Psoas muscle (tissue), 8 donors: ENCODE measurements at places on chromosomes 12 and 14. TPM values are rescaled to one million over a fixed set of nuclear protein-coding genes. Genes with fewer than 3 reads are reported as not detected.

MAP3K9 gene
- 2.1 TPM for total RNA-seq

SLC24A4 gene
- total RNA-seq: 0.34 TPM

PLEKHG7 gene
- total RNA-seq: not detected

GPR132 gene
- total RNA-seq: 0.47 TPM

AQP6 gene
- not detected for total RNA-seq

KCNH3 gene
- total RNA-seq: not detected

GRCh38 chr12:39990122-39991101 is 115.5 kb downstream of the SLC2A13 start:
- DNase-seq: peak; percentile 55

DNA sequence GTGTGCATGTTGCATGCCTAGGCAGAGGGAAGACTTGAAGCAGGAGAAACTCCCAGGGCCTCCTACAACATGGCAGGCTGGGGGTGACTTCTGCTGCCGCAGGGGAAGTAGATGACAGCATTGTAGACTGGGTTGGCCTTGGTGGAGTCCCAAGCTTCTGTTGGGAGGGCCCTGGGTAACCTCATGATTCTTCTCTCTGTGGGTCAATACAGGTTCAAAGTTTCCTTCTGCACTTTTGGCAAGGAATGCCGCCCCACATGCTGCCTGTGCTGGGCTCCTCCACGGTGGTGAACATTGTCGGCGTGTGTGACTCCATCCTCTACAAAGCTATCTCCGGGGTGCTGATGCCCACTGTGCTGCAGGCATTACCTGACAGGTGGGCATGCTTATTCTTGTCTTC is 78.4 kb upstream of the RIC8B start:
- no peak for DNase-seq

GRCh38 chr14:70788898-70789297 is 20.4 kb downstream of the MAP3K9 start:
- DNase-seq: no peak

- DNase-seq: no peak
These were observed 331.6 kb downstream of the PCNX1 start for GRCh38 chr14:71238835-71239234.

GRCh38 chr12:78392918-78393317 is 471.7 kb upstream of the SYT1 start:
- DNase-seq: no peak

DNA sequence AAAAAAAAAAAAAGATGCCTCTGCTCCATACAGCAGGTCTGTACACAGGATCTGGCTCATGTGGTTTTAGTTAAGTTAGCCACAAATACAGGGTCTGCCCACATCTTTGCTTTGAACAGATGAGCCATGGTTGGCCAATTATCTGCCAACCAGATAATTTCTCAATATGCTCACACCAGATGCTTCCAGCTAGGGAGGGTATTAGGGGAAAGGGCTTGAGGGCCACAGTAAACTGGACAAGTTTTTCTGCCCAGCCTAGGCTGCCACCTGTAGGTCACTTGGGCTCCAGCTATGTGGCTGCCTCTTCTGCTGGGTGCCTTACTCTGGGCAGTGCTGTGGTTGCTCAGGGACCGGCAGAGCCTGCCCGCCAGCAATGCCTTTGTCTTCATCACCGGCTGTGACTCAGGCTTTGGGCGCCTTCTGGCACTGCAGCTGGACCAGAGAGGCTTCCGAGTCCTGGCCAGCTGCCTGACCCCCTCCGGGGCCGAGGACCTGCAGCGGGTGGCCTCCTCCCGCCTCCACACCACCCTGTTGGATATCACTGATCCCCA is 776 bp downstream of the RDH5 start:
- peak; percentile 96 for DNase-seq

- no peak for DNase-seq
These were observed 12.7 kb downstream of the MYO1A start for GRCh38 chr12:57037264-57037663.

- no peak for DNase-seq
These were observed 118.7 kb upstream of the LRIG3 start for GRCh38 chr12:59039005-59039404.

DNA sequence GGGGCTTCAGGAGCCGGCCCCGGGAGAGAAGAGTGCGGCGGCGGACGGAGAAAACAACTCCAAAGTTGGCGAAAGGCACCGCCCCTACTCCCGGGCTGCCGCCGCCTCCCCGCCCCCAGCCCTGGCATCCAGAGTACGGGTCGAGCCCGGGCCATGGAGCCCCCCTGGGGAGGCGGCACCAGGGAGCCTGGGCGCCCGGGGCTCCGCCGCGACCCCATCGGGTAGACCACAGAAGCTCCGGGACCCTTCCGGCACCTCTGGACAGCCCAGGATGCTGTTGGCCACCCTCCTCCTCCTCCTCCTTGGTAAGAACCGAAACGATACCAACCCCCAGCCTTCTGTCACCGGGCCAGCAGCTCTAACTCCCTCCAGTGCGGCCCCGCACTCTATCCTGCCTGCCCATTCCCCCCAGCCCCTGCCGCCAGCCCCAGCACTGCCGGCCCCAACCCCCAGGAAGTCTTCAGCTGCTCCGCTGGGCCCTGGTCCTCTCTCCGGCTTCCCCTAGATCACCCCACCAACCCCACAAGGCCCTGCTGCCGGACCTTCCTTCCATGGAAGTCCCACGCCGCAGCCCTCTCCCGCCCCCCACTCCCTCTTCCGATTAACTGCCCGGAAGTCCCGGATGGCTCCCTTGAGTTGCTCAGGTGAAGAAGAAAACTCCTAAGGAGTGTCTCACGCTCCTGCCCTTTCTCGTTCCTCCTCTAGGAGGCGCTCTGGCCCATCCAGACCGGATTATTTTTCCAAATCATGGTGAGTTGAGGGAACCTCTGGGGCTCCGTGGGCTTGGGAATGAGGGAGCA is 693 bp downstream of the LRP10 start:
- peak; percentile 78 for DNase-seq

DNA sequence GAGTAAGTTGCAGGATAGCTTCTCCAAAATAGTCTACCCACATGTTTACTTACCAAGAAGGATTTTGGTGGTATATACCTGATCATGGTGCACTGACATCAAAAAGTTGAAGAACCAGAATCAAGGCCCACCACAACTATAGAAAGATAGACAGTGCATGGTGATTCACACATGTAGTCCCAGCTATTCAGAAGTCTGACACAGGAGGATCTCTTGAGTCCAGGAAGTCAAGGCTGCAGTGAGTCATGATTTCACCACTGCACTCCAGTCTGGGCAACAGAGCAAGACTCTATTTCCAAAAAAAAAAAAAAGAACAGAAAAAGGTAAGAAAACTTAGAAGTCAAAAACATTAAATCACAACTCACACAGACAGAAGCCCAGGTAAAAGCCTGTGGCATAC is 422.2 kb upstream of the FOXG1 start:
- no peak for DNase-seq

- DNase-seq: no peak
These were observed 2.3 kb upstream of the ZNF384 start for GRCh38 chr12:6691473-6691872.

DNA sequence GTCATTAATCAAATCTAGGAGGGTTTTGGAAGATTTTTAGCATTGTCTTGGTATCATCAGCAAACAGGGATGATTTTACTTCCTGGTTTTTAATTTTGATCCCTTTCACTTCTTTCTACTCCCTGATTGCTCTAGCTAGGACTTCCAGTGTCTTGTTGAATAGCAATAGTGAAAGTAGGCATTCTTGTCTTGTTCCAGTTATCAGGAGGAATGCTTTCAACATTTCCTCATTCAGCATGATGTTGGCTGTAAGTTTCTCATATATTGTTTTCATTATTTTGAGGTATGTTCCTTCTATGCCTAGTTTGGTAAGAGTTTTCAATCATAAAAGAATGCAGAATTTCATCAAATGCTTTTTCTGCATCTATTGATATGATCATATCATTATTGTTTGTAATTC is 244.2 kb upstream of the CLEC14A start:
- no peak for DNase-seq

DNA sequence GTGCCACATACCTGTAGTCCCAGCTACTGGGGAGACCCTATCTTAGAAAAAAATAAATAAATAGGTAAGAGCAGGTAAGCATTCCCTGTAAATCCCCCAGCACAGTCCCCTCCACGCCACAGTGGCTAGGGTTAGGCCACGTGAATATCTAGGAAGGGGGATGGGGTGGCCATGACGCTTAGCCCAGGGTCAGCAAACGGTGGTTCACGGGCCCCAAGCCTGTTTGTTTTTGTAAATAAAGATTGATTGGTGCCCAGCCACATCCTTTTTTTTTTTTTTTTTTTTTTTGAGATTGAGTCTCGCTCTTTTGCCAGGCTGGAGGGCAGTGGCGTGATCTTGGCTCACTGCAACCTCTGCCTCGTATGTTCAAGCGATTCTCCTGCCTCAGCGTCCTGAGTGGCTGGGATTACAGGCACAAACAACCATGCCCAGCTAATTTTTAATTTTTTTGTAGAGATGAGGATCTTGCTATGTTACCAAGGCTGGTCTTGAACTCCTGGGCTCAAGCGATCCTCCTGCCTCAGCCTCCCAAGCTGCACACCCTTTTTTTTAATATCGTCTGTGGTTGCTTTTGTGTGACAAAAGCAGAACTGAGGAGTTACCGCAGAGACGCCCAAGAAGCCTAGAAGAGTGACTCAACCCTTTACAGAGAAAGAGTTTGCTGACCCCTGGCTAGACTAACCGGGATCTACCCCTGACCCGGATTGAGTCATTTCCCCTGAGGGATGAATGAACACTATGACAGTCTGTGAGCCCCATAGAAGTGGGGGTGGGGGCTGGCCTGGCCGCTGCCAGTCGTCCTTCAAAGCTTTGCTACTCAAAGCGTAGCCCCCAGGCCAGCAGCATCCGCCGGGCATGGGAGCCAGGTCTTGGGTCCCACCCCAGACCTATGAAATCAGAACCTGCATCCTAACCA is 113.7 kb upstream of the NCOR2 start:
- peak; percentile 80 for DNase-seq

GRCh38 chr12:76445462-76445861 is 97.2 kb upstream of the BBS10 start:
- DNase-seq: no peak

DNA sequence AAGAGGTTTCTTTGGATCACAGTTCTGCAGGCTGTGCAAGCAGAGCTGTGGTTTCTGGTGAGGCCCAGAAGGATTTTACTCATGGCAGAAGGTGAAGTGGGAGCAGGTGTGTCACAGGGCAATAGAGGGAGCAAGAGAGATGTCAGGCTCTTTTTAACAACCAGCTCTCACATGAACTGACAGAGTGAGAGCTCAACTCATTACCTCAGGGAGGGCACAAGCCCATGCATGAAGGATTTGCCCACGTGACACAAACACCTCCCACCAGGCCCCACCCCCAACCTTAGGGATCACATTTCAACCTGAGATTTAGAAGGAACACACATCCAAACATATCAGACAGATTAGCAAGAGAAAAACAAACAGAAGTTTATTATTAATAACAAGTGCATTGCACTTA is 470.4 kb downstream of the GALC start:
- DNase-seq: no peak

DNA sequence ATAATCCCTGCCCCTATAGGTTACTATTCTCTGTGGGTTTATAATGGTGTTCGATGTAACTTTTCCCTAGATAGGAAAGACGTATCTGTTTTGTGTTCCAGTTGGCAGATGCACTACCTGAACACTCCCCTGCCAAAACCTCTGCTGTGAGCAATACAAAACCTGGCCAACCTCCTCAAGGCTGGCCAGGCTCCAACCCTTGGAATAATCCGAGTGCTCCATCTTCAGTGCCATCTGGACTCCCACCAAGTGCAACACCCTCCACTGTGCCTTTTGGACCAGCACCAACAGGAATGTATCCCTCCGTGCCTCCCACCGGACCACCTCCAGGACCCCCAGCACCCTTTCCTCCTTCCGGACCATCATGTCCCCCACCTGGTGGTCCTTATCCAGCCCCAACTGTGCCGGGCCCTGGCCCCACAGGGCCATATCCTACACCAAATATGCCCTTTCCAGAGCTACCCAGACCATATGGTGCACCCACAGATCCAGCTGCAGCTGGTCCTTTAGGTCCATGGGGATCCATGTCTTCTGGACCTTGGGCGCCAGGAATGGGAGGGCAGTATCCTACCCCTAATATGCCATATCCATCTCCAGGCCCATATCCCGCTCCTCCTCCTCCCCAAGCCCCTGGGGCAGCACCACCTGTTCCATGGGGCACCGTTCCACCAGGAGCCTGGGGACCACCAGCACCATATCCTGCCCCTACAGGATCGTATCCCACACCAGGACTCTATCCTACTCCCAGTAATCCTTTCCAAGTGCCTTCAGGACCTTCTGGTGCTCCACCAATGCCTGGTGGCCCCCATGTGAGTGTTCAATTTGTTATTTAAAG is 11.3 kb downstream of the MAPK1IP1L start:
- DNase-seq: peak; percentile 29

- no peak for DNase-seq
These were observed 217.0 kb downstream of the SYNE2 start for GRCh38 chr14:64069634-64070359.

GRCh38 chr12:130783110-130783715 is 55.8 kb downstream of the STX2 start:
- no peak for DNase-seq

DNA sequence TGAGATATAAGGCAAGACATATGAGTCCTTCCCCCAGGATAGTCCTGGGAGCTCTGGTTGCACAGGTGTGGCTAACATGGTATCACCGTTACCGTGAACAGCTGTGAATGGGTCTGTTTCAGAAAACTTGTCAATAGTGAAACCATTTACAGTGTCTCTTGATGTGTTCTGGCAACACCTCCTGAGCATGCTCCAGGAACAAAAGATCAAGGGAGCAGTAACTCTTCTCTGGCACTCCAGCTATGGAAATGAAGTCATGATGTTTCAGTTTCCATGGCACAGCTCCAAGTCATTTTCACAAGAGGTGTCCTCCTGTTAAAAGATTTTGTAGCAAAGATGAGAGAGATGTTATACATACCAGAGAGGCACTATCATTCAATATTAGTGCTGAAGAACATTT is 253.7 kb downstream of the SNAPC1 start:
- no peak for DNase-seq

DNA sequence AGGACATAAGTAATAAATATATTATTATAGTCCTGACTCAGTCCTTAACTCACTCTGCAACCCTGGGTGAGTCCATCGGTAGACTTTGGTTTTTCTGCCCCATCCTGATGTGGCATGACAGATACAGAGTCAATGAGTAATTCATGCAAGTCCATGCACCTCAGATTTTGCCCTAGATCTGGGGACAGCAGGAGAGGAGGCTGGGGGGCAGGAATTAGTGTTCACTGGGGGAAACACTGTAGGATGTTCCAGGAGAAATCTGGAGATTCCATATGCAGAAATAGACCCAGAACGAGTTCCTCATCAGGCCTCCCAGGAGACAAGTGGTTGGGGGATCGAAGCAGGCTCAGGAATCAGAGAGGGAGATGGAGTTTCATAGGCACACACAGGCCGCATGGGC is 150.8 kb downstream of the DICER1 start:
- no peak for DNase-seq

DNA sequence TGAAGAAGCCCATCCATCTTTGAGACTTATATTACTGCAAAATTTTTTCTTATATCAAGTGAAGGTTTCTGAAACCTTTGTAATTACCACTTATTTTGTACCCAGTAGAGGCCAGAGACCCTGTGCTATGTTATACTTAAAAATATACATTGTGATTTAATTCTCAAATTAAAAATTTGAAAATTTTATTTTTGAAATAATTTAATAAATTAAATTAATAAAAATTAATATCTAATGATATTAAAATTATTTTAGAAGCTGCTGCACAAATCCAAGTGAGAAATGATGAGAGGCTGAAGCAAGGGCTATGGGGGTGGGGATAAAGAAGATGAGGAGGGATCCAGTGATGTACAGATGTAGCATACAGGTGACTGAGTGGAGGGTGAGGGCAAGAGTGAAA is 258.8 kb downstream of the APAF1 start:
- no peak for DNase-seq

- DNase-seq: peak; percentile 86
These were observed 647 bp upstream of the TGFB3 start for GRCh38 chr14:75982266-75983018.
